Right renal pelvis (tissue), 4 donors: ENCODE measurements at places on chromosomes 7 and 10. TPM values are rescaled to one million over a fixed set of nuclear protein-coding genes. Genes with fewer than 3 reads are reported as not detected.

FAM180A gene
- not detected for polyA plus RNA-seq

H2BK1 gene
- polyA plus RNA-seq, result not detected

HABP2 gene
- polyA plus RNA-seq, result 0.48 TPM

SPDYE11 gene
- 0.97 TPM for polyA plus RNA-seq

CUZD1 gene
- polyA plus RNA-seq, result 2.3 TPM

NPFFR1 gene
- 0.10 TPM for polyA plus RNA-seq

CTAGE6 gene
- polyA plus RNA-seq, result not detected

MCM10 gene
- polyA plus RNA-seq, result 9.9 TPM

OPN1SW gene
- 1.5 TPM for polyA plus RNA-seq

UTF1 gene
- polyA plus RNA-seq, result 0.26 TPM

DNA sequence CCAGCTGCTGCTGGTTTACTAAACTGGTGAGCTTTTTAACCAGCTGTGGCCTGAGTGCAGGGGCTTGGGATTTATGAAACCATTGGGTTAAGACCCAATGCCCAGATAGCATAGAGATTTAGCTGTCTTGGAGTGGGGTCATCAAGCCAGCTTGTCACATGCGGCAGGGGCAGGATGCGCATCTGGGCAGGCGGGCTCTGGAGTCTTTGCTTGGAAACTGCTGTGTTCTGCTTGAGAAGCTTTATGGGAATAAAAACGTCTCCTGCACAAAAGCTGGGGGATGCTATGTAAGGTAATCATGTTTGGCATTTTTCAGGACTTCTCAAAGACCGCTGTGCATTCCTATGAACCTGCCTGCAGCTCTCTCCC, 136.3 kb downstream of the MAPK8 start:
- DNase-seq, result no peak

GRCh38 chr10:7260412-7260900, 150.4 kb downstream of the SFMBT2 start:
- DNase-seq, result peak; percentile 70

GRCh38 chr10:117472872-117473271, 69.7 kb upstream of the EMX2 start:
- DNase-seq, result no peak

DNA sequence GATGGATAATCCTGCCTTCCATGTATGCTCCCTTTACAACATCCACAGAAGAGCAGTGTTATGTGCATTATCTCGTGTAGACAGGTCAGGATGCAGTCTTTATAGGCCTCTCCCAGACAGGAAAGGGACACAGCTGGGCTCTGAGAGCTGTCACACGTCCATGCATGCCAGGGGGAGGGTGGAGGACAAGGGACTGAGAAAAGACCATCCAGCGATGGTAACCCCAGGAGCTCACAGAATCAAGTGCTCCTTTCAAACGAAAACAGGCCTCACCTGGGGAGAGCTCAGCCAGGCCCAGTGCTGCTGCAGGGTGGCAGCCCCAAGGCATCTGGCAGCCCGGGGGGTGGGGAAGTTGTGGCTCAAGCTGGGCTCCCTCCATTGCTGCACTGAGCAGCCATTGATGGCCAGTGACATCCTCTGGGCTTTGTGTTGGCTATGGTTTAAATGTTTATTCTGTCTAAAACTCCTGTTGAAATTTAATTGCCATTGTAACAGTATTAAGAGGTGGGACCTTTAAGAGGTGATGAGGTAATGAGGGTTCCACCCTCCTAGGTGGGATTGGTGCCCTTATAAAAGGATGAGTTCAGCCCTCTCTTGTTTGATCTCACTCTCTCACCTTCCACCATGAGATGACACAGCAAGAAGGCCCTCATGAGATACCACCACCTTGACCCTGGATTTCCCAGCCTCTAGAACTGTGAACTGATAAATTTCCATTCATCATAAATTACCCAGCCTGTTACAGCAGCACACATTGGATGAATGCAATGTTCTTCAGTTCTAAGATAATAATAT, 15.7 kb downstream of the JCAD start:
- DNase-seq, result no peak

GRCh38 chr10:127976286-127976685, 69.4 kb downstream of the PTPRE start:
- DNase-seq, result no peak

- no peak for DNase-seq
Measured at GRCh38 chr10:123774132-123774742, 108.1 kb downstream of the GPR26 start.

GRCh38 chr7:79240413-79240812, 213.1 kb downstream of the MAGI2 start:
- no peak for DNase-seq

DNA sequence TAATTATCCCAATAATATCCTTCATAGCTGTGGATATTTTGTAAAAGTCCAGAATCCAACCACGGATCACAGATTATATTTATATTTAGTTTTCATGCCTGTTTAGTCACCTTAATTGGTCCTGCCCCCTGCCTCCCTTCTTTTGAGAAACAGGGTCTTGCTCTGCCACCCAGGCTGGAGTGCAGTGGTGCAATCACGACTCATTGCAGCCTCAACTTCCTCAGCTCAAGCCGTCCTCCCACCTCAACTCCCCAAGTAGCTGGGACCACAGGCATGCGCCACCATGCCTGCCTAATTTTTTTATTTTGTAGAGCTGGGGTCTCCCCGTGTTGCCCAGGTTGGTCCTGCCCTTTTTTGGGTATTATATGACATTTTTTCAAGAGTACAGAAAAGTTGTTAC, 129.4 kb downstream of the KAT6B start:
- DNase-seq, result no peak

- no peak for DNase-seq
Measured at GRCh38 chr7:74483402-74484336, 30.0 kb downstream of the GTF2IRD1 start.

DNA sequence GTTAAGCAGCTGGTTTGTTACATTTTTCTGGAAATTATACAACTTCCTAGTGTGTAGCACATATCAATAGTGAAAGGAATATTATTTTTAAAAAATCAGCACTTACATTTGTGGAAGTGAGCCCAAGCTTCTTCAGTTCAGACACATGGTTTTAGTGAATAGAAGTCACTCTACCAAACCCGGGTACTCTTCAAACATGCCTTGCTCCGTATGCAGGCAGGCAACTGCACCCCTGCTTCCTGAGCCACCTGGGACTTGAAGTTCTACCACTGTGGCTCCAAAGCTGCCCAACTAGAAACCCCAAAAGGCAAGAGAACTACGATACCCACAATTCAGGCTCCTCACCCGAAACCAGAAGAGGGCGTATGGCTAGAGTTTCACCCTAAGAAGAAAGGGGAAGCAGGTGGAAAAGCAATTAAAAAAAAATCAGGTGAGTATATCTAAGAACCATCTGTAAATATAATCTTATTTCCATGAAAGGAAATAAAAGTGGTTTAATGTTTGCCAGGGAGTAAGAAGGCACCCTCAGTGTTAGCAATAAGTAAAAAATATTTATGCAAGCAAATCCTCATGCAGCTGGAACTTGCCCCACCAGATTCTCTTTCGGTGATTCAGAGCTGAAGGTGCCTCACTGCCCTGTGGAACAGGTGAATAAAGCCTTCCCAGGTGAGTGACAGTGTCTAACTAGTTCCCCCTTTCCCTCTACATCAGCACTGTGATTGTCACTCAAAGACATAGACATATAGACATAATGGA, at the start of gene MACC1:
MACC1 (minus strand) TSS at position 192 of the 756 bp plus-strand sequence. CDS start 55,522 bp downstream, outside the sequence.
- peak; percentile 44 for DNase-seq

DNA sequence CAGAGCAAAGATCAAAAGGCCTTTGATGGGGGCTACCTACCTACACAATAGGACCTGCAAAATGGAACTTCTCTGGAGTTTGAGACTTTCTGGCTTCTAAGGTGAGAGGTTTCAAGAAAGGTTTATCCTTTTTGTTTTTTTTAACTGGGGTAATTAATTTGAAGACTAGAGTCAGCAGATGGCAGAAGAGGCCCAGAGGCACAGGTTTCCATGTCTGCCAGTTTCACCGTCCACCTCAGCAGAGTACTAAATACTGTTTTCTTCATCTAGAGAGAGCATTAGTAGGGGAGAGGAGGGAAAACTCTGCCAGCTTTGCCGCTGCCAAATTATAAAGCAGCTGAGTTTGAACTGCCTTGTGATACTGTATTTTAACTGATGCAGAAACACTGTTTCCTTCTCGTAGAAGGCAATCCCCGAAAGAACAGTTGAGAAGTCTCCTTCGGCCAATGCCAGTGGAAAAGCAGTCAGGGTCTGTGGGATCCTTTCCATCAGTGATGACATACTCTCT, 138.7 kb downstream of the SLC25A13 start:
- no peak for DNase-seq

GRCh38 chr7:80591654-80592053, 46.8 kb upstream of the CD36 start:
- DNase-seq, result no peak

GRCh38 chr10:68302503-68302823, 29.4 kb upstream of the HNRNPH3 start:
- DNase-seq, result no peak

- DNase-seq, result no peak
Measured at GRCh38 chr10:118626953-118627352, 31.5 kb upstream of the PRLHR start.

GRCh38 chr7:103348452-103348851, 1.0 kb downstream of the PSMC2 start:
- no peak for DNase-seq

- DNase-seq, result no peak
Measured at GRCh38 chr10:99958302-99958701, 51.4 kb downstream of the DNMBP start.

GRCh38 chr7:39507866-39508551, 58.2 kb upstream of the YAE1 start:
- DNase-seq, result no peak
